ENCODE measurements at places on chromosomes 16 and 17.

GRCh38 chr16:68898026-68898425 is 54.7 kb downstream of the TANGO6 start:
- no peak for DNase-seq

- no peak for DNase-seq
These were observed 19.7 kb downstream of the ADGRG1 start for GRCh38 chr16:57648125-57648524.

DNA sequence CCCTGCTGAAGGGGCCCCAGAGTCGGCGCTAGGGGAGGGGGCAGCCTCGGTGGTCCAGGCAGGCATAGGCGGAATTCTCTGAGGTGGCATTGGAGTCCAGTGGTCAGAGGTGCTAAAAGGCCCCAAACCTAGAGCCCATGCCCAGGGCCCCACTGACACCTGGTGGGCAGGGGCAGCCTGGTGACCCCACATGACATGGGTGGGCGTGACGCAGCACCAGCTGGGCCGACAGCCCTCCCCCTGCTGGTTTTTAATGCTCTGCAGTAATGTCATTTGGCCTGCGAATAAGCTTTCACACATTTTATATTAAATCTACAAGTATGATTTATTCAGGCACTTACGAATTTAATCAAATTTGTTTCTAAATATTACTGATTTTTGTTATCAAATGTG is 2.1 kb upstream of the RNPS1 start:
- DNase-seq = no peak

DNA sequence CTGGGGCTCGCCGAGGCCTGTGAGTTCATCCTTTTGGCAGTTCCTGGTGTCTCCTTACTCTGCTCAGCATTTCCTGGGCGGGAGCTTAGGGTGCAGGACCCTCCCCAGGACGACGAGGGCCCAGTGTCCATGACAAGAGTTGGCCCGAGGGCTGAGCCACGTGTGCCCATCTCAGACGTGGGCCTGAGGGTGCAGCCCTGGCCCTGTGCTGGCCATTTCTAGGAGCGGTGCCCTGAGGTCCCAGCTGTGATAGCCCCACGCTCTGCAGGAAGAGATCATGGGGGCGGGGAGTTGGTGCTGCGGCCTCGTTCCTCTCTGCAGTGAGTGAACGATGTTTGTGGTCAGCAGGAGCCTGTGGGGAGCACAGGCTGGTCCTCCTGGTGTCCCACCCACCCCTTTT is 6.0 kb upstream of the MC1R start:
- no peak for DNase-seq

DNA sequence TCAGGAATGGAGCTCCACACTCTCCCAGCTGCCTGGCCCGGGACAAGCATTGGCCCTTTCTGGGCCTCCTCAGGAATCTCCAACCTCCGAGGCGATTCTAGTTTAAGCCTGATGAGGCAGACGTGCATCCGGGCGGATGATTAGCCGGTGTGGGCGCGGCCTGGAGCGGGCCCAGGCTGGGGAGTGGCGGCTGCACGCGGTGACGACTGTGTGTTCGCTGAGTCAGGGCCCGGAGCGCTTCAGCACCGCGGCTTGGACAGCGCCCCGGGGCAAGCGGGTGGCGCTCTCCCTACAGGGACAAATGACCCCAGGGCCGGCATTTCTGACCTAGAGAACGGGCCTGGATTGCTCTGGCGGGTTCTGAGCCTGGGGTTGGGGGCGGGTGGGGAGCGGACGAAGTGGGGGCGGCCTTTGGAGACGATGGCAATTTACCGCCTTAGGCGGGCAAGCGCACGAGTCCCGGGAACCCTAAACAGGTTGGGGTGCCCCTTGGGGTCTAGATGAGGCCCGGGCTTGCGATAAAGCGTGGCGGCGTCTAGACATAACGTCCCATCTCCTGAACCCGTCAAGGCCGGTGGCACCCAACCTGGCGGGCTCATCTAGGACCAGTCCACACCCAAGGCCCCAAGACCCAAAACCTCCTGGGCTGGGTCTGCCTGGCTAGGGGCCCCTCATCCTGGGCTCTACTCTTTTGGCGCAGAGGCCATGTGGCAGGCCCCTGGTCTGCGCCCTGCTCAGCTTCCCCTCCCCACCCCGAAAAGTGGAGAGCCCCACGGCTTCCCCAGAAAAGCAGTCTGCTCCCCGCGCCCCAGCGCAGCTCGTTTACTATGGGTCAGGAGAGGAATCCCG is 22.3 kb upstream of the ZNHIT3 start:
- DNase-seq = no peak

DNA sequence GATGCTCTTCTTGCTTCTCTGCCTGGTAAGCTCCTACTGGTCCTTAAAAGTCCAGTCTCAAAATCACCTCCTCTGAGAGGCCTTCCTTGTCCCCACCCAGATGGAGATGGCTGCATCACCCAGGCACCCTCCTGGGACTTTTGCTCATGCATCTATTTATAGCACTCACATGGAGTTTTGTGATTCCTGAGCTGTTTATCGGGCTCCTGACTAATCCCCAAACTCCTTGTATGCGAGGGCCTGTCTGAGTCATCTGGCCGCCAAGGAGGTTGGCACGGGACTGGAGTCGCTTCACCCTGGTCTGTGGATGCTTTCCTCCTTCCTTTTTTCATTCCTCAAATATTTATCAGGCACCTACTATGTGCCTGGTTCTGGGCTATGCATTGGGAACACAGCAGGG is 2.3 kb upstream of the MAP2K3 start:
- DNase-seq = peak; percentile 92

- DNase-seq = no peak
These were observed 11.0 kb upstream of the CAMKK1 start for GRCh38 chr17:3903881-3904290.

DNA sequence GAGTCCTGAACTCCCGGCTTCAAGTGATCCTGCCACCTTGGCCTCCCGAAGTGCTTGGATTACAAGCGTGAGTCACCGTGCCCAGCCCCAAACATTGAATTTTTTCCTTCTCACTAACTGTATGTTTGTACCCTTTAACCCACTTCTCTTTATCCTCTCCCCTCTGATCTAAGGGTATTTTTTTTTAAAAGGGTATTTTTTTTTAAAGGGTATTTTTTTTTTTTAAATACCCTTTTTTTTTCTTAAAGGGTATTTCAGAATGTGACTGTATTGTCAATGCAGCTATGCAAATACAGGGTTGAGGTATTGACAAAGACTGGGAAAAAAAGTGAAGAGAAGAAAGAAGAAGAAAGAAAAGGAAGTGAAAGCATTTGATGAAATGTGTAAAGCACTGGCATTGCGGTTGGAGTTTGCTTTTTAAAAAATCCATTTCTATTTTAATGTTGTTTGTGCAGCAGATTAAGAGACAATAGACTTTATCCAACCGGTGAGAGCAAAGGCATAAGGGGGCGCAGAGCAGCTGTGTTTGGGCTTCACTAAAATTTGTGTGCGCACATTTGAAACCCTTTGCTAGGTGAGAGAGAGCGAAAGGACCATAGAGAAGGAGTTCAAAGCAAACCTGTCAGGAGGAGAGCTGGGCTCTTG is 42.4 kb downstream of the SYT17 start:
- no peak for DNase-seq

GRCh38 chr17:30336369-30337171 is 2.7 kb upstream of the TMIGD1 start:
- DNase-seq = no peak

- DNase-seq = no peak
These were observed 14.0 kb downstream of the NR1D1 start for GRCh38 chr17:40086150-40087044.

GRCh38 chr17:39090908-39091665 is 60.4 kb downstream of the PLXDC1 start:
- no peak for DNase-seq

GRCh38 chr17:81251709-81252301 is 12.7 kb downstream of the NDUFAF8 start:
- no peak for DNase-seq

GRCh38 chr17:44012874-44013273 is 1.9 kb downstream of the TMEM101 start:
- DNase-seq = no peak

GRCh38 chr16:57814896-57815295 is 12.6 kb upstream of the KIFC3 start:
- no peak for DNase-seq

- no peak for DNase-seq
These were observed 2.0 kb downstream of the CDIP1 start for GRCh38 chr16:4536391-4537106.

GRCh38 chr17:52027620-52028295 is 130.8 kb downstream of the CA10 start:
- no peak for DNase-seq

DNA sequence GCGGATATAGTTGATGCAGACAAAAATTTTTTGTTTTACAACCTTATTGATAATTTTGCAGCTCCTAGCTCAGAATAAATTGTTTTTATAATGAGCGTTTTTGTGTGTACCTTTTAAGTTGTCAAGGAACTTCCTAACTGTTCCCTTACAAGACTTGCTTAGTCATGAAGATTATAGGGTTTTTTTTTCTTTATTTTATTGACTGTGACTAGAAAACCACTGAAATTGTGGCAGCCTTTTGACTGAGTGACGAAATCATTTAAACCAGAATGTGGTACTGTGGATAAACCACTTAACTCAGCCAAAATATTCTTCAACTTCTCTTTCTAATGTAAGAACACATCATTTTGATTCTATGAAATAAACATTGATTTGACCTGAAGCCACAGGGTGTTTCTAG is 40.8 kb upstream of the VPS4A start:
- peak; percentile 67 for DNase-seq

- no peak for DNase-seq
These were observed 56.7 kb upstream of the C17orf78 start for GRCh38 chr17:37318931-37319594.

DNA sequence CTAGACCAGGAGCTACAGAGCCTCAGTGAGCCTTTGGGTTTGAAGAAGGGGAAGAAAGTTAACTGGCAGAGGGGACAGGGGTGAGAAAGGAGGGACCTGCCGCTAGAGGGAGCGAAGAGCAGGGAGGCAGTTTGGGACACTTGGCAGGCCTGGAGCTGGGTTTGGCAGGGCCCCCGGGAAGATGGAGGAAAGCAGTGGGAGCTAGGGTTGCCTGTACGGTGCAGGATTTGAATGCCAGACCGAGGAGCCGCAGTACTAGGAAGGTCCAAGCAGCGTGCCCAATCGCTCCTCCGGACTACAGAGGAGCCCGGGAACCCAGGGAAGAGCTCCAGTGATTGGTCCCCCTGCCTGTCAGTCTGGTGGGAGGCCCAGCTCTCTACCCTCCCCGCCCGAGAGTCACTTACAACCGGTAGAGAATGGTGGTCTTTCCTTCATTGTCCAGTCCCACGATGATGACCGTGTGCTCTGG is 1.3 kb downstream of the ARL5C start:
- DNase-seq = peak; percentile 72

DNA sequence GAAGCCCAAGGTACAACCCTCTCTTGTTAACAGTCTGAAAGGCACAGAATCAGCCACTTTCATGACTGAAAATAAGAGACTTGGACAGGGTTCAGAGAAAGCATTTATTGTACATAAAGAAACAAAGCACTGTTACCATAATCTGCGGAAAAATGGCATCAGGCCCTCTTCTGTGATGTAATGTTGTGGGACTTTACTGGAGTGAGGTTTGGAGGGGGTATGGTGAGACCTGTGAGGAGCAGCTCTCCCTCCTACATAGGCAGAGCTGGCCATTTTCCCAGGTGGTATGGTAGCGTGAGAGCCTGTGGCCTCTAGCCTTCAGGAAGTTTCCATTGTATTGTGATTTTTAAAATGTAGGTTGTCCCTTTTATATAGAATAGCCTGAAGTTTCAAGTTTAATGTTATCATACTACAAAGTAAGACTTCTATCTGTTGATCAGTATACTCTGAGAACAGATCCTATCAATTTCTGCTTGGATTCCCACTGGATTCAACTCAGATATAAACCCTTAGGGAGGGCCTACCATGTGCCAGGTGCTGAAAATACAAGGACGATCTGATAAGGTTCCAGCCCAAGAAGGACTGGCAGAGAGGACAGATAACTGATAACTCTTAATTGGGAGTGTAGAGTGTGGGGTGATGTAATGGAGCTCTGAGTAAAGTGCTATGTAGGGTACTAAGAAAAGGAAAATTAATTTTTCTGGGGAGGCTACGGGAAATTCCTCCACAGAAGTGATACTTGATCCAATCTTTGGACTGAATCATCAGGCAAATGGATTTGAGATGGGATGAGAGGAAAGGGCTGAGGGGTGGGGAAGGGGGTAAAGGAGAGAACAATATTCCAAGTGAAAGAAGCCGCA is 4.1 kb upstream of the YPEL2 start:
- DNase-seq = no peak

DNA sequence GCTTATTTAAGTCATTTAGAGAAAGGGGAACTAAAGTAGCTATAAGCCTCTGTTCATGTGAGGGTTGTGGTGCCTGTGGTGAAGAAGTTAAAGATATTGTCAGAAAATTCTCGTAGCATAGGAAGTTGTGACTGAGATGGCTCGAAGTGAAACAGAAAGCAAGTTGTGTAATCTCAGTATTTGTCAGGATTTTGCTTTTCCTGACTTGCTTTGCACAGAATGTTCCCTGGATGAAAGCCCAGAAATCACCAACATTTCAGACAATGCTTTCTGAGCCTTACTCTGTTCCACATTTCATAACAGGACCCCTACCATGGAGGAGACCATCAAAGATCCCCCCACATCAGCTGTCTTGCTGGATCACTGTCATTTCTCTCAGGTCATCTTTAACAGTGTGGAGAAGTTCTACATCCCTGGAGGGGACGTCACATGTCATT is 10.6 kb downstream of the CALCOCO2 start:
- DNase-seq = peak; percentile 38

GRCh38 chr16:72164691-72165090 is 7.3 kb downstream of the PMFBP1 start:
- DNase-seq = no peak

- DNase-seq = no peak
These were observed 164.0 kb downstream of the LAT start for GRCh38 chr16:29148867-29149272.

DNA sequence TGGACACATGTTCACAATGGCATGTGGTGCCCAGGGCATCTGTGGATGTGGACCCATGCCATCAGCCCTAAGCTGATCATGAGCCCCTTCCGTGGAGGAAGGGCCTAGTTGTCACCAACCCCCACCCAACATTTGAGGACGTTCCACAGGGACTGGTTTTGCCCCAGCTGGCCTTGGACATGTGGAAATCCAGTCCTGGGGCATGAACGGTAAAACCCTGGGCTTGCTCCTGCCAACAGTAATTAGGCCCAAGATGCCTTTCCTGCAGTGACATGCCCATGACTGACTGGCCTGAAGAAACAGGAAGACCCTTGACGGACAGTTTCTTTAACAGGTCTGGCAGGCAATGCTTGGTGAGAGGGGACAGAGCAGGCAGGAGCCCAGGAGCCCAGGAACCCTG is 7.7 kb downstream of the TNS4 start:
- no peak for DNase-seq

DNA sequence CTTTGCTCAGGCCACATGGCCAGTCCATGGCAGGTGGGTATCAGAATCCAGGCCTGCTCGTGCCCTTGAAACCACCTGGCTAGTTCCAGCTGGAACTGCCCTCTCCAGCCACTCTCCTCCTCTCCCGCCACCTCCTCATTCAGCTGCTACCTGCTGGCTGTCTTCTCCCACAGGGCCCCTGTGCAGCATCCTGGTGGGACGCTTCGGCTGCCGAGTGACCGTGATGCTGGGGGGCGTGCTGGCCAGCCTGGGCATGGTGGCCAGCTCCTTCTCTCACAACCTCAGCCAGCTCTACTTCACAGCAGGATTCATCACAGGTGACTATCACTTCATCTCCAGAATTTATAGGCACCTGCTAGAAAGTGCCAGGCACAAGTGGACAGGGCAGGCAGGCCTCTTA is 10.1 kb downstream of the SLC16A5 start:
- no peak for DNase-seq

GRCh38 chr16:57284209-57284951 is at the start of gene PLLP:
Gene PLLP, minus strand, starts transcription at chr16:57284672. Its CDS starts 132 bp downstream, at chr16:57284540.
- DNase-seq = no peak

- DNase-seq = peak; percentile 60
These were observed 22.2 kb downstream of the TEX2 start for GRCh38 chr17:64240741-64241347.

GRCh38 chr16:2979669-2980226 is 498 bp downstream of the PKMYT1 start:
- DNase-seq = no peak

Measured in AG09309 (cell line).